Astrocyte of the spinal cord (primary cell): ENCODE measurements at places on chromosomes 2 and 18.

DNA sequence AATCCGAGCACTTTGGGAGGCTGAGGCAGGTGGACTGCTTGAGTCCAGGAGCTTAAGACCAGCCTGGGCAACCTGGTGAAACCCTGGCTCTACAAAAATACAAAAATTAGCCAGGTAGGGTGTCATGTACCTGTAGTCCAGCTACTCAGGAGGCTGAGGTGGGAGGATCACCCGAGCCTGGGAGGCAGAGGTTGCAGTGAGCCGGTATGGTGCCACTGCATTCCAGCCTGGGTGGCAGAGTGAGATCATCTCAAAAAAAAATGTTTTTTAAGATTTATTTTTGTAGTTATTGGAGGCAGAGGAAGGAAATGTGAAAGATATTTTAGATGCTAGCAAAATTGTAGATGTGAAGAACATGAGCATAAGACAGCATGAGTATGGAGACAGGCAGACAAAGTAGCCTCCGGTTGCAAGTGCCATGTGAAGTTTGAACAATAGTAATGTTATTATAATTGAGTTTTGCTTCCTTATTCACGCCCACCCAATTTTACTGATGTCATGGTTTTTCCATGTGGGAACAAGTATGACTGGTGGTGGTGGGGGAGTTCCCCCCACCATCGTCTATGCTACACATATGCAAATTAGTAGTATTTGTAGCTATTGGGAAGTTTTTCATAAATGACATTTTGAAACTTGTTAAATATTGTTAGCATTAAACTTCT, 18.0 kb downstream of the REL start:
- DNase-seq, result no peak

GRCh38 chr2:204652063-204652462, 106.8 kb downstream of the PARD3B start:
- DNase-seq, result no peak

DNA sequence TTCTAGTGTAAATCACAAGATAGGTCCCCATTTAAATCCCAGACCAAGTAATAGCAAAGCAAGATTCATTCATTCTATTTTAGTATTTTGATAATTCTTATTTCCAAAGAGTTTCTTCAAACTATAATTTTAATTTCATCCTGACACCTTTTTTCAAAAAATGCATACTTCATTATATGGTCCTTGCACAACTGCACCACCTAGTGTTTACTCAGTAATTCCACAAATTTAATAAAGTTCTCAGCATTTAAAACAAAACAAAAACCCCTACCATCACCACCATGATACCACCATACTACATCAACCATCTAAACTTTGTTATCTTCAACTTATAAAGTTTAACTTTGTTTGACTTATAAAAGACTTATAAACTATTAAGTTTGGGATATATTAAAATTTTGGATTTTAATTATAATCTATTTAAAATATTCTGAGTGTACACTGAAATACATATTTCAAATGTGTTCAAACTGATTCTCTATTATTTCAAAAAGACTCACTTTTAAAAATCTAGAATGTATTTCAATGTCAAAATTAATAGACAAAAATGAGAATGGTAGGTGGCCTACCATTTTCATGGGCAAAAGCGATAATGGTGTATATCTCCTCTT, 44.2 kb downstream of the WDPCP start:
- peak; percentile 32 for DNase-seq

DNA sequence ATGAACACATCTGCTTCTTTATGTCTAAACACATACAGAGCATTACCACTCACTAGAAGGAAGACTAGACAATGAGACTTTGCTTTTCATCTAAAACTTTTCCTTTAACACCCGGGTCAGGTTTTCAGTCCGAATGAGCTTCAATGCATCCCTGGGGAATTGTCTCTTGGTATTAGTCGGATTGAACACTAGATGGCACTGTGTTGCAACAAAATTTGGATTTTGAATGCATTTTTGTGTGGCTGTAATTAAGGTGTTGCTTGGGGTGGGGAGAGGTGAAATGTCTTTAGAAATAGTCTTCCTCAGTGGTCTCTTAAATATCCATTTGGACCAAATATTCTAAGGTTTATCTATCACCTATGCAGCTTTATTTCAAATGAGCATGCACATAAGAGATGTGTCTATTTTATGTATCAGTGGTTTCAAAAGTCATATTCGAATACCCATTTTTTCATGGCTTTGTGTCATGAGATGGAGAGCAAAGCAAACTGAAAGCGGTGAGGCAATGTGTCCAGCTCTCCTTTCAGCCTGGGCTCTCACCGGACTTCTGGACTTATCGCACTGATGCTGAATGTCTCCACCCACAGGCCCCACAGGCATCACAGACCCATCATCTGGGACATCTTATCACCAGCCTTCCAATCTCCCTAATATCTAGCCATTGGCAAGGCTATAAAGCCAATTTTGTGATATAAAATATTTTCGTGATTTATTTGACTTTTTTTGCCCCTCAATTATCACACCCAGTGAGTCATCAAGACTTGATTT, 510.3 kb downstream of the RNF144A start:
- DNase-seq, result peak; percentile 63
